ENCODE measurements at places on chromosomes 12 and 14. TPM values are rescaled to one million over a fixed set of nuclear protein-coding genes. Genes with fewer than 3 reads are reported as not detected.

- peak; percentile 30 for DNase-seq
Observed at GRCh38 chr14:55416866-55417265, 5.2 kb upstream of the ATG14 start.

NGB gene
- not detected for total RNA-seq

SYNDIG1L gene
- not detected for total RNA-seq

DNA sequence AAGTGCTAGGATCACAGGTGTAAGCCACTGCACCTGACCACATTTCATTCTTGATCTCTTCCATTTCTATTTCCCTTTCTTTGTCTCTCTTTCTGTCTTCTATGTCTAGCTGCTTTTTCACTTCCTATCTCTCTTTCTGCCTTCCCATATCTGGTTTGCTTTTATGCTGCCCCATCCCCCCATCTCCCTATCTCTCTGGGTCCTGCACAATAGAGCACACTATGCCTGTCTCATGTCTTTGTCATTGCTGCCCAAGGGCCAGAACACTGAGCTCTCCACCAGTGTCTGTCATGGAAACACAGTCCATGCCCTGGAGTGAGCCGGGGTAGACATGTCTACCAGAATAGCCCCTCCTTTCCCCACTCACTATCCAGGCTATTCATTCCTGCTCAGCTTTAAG, 12.3 kb upstream of the RARG start:
- no peak for DNase-seq

OR10G3 gene
- total RNA-seq = not detected

- peak; percentile 22 for DNase-seq
Observed at GRCh38 chr14:84825481-84826251, 704.3 kb upstream of the FLRT2 start.

DNA sequence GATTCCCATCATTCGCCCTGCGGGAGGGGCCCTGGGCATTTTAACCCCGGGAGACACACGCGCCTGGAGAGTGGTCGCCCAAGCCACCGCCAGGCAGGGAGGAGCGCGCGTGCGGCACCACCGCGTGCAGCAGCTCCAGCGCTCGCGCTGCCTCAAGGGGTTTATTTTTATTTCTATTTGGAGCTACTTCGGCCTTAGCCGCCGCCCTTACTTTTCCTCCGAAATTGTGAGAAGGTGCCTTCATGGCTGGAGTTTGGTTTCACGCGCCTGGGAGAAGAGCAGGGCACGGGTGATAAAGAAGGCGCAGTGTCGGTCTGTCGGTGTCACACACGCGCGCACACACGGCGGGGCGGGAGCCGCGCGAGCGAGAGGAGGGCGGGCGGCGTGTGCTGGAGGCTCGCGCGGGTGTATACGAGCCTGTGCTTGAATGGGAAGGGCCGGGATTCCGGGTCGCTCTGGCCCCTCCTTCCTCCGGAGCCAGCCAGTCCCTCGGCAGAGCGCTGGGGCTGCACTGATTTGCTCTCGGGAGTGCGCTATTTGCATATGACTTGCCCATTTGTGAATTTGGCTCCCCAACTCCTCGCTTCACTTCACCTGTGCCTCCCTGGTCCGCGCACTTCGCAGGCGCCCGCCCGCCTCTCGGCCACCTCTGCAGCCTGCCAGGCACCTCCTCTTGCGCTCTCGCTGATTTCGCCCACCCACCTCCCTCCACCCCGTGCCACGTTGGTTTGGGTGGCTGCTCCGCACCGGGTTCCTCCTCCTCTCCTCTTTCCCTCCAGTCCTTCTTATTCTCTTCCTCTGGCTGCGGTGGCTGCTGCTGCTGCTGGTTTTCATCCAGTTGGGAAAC, 932.3 kb downstream of the DIO2 start:
- DNase-seq = peak; percentile 82

KCNH3 gene
- total RNA-seq = 0.09 TPM

GDF3 gene
- total RNA-seq = 2.9 TPM

DNA sequence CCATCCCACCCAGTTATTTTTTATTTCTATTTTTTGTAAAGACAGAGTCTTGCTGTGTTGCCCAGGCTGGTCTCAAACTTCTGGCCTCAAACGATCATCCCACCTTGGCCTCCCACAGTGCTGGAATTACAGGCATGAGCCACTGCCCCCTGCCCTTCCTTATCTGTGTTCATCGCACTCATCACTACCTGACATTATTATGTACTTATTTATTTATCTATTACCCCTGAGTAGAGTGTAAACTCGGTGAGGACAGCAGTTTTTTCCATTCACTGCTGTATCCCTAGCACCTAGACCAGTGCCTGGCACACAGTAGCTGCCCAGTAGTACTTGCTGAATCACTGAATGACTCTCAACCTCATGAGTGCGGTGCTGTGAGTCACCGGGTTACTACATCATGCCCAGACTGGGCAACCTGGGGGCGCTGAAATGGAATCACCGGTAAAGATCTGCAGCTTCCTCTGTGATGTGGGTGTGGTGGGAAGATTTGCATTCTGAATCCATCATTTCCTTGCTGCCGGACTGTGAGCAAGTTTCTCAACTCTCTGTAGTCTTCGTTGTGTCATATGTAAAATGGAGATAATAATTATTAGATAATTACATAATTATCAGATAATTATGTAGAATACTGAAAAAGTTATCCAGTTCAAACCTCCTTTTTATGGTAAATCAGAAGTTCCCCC, 81.9 kb upstream of the USP44 start:
- peak; percentile 94 for DNase-seq

GRCh38 chr12:12315838-12316237, 34.2 kb downstream of the MANSC1 start:
- DNase-seq = no peak

Data from dermis blood vessel endothelial cell (primary cell).